ENCODE measurements at places on chromosomes 16 and 17.

DNA sequence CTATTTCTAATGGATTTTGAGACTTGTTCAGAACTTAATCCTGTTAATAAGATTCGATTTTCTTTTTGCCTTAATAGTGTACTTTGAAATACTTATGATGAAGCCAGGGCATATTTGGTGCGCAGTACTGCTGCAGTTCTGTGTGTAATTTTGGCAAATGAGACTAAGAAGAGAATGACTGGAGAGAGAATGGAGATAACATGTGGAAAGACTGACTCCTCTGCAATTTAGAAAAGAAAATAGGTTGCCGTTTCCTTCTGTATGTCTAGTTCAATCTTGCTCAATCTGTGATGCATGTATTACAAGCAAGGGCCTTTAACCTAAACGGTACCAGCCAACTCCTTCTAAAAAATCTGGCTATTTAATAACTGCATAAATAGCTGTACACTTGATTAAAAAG is 285.1 kb upstream of the CDH11 start:
- DNase-seq: no peak

DNA sequence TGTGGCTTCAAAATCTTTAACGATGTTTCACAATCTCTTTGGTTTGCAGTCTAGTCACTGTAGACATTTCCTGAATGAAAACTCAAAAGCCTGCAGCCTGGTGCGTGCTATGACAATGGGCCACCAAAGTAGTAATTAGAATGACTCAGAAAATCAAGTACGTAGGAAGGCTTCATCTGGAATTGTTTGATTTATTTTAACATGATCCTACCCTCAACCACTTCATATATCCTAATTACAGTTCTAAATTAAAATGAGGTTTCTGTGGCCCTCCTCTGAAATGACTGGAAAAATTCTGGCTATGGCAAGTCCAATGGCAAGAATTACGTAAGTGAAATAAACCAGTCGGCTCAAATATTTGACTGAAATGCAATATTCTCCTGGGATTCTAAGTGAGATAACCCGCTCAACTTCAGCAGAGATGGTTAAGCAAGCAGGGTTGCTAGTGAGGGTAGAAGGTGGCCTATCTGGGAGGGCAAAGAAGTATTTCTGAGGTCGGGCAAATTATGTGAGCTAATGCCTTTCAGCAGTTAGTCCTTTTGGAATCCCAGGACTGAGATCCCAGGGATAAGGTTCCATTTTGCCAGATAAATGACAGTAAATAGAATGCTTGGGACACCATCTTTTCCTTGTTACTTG is 145.6 kb upstream of the MYOCD start:
- no peak for DNase-seq

- DNase-seq: no peak
Observed at GRCh38 chr16:10776280-10776679, 32.6 kb downstream of the NUBP1 start.

DNA sequence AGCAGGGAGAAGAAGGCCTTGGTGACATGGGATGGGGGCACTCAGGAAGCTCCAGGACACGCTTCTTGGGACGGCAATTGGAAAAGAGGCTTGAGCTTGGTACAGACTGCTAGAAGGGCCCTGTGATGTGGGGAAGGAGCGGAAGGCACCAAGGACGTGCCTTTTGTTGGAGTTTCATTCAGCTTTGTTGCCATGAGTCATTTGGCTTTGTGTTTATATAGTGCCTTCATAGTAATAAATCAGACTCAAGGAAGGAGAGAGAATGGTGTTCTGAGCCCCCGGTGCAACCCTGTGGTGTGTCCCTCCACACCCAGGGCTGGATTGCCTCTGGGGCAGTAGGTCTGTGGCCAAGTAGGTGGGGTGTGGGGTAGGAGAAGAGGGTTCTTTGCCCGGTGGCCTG is 7.4 kb upstream of the TBX4 start:
- DNase-seq: no peak

GRCh38 chr17:38532451-38532850 is 73.3 kb downstream of the SRCIN1 start:
- no peak for DNase-seq

GRCh38 chr17:59798111-59798510 is 90.7 kb downstream of the VMP1 start:
- DNase-seq: no peak
